Nucleus accumbens (tissue), 56 donors: ENCODE measurements at places on chromosomes 2 and 18.

DNA sequence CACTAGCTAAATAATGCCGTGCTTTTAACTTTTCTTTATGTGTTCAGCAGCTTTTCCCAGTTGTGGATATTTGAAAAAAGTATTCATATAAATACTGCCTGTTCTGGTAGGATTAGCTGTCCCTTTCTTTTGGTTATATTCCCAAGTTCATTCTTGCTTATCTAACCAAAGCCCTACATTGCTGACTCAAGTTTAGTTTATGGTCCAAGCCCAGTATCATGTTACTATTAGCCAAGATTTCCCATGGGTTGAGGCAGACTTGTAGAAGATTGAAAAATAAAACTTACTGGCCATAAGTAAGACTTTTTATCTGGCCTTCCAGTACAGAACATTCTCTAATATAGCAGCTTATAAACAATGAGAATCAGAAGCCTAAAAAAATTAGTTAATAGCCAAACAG, 49.7 kb upstream of the NFE2L2 start:
- DNase-seq, result no peak

GRCh38 chr2:44789971-44790721, 151.4 kb upstream of the SIX3 start:
- no peak for DNase-seq

DNA sequence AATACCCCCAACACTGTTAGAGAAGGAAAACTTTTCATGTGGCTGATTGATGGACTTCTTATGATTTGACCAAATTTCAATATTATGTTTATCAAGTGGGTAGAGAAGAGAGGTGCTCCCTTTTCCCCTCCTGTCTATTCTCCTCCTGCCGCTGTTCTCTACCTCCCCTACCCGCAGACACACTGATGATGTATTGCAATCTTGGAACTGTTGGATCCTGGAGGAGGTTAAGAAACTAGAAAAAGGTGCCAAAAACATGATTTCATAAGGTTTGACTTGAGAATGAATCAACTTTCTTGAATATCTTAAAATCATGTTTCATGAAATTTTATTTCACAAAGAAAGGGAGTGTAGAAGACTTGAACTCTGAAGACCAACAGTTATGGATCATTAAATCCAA, 125.8 kb downstream of the MEIS1 start:
- no peak for DNase-seq

- DNase-seq, result no peak
Measured at GRCh38 chr18:42067518-42067917, 112.5 kb downstream of the PIK3C3 start.

DNA sequence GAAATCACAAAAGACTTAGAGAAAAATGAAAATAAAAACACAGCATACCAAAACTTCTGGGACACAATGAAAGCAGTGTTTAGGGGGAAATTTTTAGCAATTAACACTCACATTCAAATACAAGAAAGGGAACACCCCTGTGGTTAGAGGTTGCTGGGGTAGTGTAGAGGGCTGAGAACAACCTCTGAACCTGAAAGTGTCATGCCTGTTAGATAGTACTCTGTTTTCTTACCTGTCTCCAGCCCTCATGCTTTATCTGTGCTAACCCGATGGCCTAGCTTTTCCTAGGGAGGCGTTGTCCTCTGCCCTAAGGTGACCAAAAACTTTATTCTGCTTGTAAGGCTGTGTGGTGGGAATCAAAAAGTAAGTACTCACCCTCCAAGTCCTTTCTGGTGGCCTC, 122.6 kb upstream of the OTX1 start:
- DNase-seq, result no peak

GRCh38 chr2:129056959-129057317, 738.3 kb upstream of the HS6ST1 start:
- DNase-seq, result no peak

DNA sequence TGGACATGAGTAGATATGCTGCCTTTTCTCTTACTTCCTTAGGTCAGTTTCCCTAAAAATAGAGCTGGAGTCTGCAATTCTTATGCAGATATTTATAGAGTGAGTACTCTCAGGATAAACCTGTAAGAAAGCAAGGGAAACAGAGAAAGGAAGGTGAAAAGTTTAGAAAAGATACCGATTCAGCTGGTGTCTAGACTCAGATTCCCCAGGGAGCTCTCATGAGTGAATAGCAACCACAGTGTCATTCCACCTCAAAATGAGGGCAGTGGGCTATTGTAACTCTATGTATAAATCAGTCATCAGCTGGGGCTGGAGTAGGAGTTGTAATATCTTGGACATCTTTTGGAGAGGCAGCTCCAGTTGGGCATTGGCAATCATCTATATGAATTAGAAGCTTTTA, 1485.1 kb upstream of the TMEFF2 start:
- no peak for DNase-seq

GRCh38 chr2:222239091-222239490, 59.7 kb downstream of the PAX3 start:
- DNase-seq, result no peak

- no peak for DNase-seq
Measured at GRCh38 chr2:3379339-3379646, 201 bp upstream of the TRAPPC12 start.

- no peak for DNase-seq
Measured at GRCh38 chr18:77088963-77089722, 43.4 kb downstream of the MBP start.

DNA sequence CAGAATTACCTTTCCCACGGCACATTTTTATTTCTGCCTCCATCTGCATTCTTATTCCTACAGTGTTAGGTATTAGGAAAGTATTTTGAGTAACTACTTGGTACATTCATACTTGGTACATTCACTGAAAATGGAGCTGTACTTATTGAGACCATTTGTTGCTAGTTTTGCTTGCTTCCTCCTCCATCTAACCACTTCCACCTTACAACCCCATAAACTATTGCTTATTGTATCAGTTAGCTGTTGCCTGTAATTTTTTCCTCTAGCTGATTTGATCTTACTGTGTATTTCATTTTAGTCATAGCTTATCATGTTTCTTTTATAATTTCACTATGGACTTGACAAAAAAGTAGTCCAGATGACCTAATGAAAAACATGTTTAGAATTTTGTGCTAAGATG, 50.7 kb downstream of the AFTPH start:
- no peak for DNase-seq

DNA sequence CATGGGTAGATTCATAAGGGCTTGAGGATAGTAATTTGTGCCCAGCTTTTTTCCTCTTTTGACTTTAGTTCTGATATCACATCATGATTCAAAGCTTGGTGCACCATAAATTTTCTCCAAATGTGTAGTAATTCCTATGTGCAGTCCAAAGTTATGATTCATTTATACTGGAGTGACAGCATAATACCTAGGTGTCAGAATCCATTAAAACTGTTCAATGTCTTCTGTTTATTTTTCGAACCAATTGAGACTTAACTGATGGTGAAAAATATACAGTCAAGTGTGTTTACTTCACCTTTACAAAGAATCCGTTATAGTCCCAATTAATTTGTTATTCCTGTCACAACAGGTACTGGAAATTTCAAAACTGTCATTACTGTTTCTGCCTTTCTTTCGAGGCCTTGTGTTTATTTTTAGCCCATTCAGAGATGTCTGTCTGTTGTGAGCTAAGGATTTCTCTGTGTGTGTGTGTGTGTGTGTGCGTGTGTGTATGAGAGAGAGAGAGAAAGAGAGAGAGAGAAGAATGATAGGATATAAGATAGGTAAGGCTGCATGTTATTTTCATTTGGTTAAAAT, 389.7 kb upstream of the ATP5MC3 start:
- DNase-seq, result no peak

- no peak for DNase-seq
Measured at GRCh38 chr2:230439590-230439989, 23.6 kb downstream of the SP100 start.

- peak; percentile 71 for DNase-seq
Measured at GRCh38 chr18:45690975-45691815, 32.8 kb upstream of the SLC14A1 start.

- no peak for DNase-seq
Measured at GRCh38 chr2:47006374-47007222, 91.0 kb upstream of the MCFD2 start.

- no peak for DNase-seq
Measured at GRCh38 chr2:73368781-73369180, 16.9 kb upstream of the ALMS1 start.

- no peak for DNase-seq
Measured at GRCh38 chr2:128628206-128628605, 309.5 kb upstream of the HS6ST1 start.

DNA sequence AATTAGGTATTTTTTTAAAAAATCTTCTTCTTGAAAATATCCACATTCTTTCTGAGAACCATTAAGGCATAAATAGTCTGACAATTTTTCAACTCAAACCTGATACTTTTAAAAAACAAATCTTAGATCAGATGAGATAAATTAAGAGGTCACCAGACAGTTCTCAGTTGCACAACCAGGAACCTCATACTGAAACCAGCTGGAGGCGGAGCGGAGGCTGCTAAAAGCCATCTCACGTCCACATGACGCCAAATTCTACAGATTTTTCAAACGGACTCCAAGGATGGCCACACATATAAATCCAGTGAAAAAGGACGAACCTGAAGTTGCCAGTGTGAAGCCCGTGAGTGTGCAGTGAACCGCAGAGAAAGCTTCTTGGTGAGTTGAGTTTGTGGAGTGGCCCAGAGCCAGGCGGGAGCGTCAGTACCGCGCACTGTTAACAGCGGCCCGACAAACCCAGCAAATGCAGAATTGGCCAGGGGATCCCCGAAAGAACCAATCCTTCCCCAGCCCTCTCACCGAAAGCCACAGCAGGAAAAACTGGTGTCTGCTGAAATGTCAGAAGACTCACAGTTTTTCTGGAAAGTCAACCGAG, 53.1 kb upstream of the BBS5 start:
- no peak for DNase-seq

DNA sequence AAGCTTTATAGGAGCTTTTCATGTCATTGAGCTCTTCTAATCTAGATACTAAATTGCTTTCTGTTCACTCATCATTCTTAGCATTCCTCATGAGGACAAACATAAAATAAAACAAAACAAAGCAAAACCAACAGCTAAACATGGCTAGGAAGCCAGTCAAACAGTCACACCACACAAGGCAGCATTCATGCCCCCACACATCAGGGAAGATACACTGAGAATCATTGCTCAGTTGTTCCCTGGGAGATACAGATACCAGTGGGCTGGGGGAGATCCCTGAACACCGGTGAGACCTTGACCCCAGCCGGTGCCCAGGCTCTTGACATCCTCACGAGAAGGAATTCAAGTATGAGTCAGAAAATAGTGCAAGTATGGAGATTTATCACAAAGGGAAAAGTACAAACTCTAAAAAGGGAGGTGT, 177.9 kb upstream of the ARL4C start:
- DNase-seq, result no peak

- no peak for DNase-seq
Measured at GRCh38 chr2:172745636-172746035, 10.0 kb downstream of the RAPGEF4 start.
